ENCODE measurements at places on chromosomes 16 and 17.

- no peak for DNase-seq
Observed at GRCh38 chr16:15790458-15790857, 66.4 kb downstream of the MYH11 start.

DNA sequence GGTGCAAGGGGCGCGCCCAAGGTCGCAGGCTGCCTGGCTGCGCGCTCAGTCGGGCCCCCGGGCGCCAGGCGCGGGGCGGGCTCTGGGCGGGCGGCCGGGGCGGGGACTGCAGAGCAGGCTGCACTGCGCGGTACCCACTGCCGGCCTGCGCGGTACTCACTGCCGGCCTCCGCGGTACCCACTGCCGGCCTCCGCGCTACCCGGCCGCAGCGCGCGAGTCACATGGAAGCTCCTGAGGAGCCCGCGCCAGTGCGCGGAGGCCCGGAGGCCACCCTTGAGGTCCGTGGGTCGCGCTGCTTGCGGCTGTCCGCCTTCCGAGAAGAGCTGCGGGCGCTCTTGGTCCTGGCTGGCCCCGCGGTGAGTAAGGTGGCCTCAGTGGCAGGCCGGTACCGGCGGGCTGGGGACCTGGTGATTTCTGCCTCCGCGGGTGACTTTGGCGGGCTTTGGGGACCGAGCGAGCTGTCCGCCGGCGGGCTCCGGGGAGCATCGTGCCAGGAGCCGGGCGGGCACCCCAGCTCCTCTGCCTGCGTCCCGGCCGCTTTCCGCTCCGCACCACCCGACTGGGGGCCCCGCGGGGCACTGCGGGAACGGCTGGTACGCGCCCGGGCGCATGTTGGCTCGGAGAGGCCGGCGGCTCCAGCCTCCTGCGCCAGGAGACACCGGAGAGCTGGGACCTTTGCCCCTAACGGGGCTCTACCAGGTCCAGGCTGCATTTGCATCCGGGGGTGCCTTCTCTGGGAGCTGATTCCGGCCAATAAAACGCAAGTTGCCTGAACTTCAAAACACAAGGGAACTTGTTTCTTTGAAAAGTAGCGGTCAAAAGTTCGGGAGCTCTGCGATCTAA is at the start of gene SLC47A1:
Gene SLC47A1, plus strand, starts transcription at position 137 of the 844 bp plus-strand sequence. Its CDS starts 86 bp downstream, at position 223.
- DNase-seq, result no peak

DNA sequence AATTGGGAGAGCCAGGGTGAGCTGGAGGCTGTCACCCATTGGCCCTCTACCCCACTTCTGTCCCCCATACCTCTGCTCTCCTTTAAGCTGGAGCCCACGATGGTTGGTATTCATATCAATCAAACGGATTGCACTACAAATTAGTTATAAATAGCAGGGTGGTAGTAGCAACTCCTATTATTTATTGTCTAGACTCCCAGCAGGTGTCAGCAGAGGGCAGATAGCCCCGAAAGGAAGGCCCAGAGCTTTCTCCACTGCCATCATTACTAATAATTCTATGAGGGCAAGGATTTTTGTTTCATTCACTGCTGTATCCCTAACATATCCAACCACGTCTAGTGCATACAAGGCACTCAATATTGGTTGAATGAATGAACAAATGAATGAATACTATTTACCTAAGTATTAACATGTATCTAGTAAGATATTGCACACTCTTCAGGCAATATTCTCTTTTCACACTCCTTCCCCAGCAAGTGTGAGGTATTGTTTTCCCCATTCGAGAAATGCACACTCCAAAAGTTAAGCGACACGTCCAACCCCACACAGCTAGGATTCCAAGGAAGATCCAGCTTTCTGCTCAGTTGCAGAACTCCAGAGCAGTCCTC is 6.3 kb downstream of the C17orf50 start:
- DNase-seq, result no peak

- DNase-seq, result no peak
Observed at GRCh38 chr17:16909472-16910246, 62.3 kb downstream of the TNFRSF13B start.

DNA sequence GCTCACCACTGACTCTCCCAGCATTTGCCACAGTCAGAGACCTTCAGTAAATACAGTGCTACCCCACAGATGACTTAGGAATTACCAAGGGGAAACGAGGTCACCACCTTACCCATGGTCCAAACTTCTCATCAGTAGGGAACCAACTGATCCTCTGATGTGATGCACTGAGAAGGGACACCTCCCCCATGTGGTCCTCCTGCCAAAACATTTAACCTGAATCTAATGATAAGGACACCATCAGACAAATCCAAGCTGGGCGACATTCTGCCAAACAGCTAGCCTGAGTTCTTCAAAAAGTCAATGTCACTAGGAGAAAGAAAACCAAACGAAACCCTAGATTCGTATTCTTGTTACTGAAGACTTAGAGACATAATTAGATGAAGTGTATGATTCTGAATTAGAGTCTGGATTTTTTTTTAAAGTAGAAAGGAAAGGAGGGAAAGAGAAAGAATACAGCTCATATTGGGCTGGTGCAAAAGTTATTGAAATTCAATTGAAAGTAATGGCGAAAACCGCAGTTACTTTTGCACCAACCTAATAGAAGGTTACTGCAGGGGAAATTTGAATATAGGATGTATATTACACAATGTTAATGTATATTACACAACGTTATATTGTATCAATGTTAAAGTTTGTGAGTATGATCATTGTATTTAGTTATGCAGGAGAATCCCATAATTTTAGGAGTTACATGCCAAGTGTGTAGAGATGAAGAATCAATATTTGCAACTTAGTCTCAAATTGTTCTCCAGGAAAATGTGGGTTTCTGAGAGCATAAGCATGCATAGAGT is 2.3 kb upstream of the CSNK2A2 start:
- no peak for DNase-seq

Measured in Jurkat, Clone E6-1 (cell line).